ENCODE measurements at places on chromosomes 3 and 15.

DNA sequence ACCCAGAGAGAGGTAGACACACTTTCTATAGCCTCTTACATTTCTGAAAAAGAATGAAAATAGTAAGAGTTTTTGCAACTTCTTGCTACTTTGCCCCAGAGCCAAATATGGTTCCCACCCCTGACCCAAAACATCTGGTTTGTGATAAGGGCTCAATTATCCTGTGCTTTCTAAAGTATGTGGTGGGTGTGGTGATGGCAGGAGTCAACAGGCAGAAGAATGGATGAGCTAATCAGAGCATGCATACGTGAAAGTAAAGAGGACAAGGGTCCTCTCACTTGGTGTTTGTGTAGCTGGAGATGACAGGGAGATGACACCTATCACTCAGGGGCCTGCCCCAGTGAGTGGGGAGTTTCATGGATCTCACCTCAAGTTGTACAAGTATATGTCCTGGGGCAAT lies 19.1 kb downstream of the KBTBD8 start:
- no peak for DNase-seq

GRCh38 chr3:38454884-38455638 lies 1.4 kb downstream of the ACVR2B start:
- DNase-seq = peak; percentile 83

DNA sequence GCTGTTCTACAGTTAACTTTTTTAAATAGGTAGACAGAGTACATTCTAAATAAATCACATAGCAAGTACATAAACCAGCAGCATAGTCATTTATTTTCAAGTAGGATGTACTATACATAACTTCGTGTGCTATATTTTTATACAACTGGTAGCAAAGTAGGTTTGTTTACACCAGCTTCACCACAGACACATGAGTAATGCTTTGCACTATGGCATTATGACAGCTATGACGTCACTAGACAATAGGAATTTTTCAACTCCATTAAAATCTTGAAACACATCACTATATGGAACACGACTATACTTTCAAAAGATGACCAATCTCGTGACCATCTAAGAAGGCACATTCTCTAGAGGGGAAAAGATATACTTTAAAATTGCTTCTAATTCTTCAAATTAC lies 3.5 kb downstream of the TEX55 start:
- no peak for DNase-seq

GRCh38 chr3:129040579-129041300 lies 19.8 kb upstream of the GP9 start:
- no peak for DNase-seq

GRCh38 chr3:24680214-24680967 lies 185.7 kb upstream of the THRB start:
- DNase-seq = no peak

DNA sequence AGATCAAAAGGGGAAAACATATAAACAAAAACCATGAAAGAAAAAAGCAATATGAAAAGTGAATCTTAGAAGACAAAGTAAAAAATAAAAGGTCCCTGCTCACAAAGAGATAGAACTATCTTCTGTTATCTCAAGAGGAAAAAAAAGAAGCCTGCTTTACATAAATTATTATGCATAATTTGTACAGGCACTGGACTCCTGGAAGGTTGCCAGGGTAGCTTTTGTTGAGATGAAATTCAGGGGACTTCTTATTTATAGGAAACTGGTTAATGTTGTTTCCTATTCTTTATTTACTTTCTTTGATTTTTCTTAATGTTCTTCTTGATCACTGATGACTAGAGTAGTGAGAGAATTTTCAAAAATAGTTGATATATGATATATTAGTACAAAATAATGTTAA lies 66.9 kb downstream of the PPM1L start:
- no peak for DNase-seq

DNA sequence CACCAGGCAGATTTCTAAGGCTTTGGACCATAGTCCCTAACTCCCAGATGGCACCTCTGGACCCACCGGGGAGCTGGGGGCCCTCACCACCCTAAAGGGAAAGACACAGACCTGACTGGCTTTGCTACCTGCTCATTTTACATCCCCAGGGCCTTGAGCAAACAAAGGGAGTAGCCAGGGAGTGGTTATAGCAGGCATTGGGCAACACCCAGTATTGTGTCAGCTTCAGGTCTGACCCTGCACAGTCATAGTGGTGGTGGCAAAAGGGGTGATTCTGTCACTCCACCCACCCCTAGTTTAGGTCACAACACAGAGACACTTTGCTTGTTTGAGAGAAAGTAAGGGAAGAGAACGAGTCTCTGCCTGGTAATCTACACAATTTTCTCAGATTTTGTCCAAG lies 352.5 kb downstream of the DIPK2A start:
- DNase-seq = no peak

DNA sequence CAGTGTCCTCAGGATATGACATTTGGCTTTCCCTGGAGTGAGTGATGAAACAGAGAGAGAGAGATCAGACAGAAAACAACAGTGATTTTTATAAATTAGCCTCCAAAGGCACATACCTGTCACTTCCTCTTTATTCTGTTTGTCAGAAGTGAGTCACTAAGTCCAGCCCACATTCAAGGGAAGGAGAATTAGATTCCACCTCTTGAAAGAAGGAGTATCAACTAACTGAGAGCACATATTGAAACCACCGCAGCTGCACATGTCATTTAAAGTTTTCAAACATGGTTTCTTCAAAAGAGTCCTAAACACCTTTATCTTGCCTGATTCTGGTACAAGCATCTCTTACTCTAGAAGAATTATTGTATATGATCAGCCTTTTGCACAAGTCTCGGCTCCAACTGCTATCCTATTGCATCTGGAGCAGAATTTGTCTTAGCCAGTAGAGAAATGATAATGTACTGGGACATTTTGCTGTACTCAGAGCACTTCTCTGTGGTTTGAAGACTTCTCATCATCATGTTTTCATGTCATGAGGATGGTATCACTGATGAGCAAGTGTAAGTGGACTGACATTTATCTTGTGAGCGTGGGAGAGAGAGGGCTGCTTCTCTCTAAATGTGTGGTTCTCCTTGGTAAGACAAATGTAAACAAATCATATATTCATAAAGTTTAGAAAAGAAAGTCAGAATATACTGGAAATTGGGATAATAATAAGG lies 338.9 kb upstream of the CFAP20DC start:
- no peak for DNase-seq

GRCh38 chr3:181919375-181919774 lies 207.7 kb downstream of the SOX2 start:
- no peak for DNase-seq

- no peak for DNase-seq
These were observed 35.4 kb downstream of the ARHGAP31 start for GRCh38 chr3:119329551-119329950.
